ENCODE measurements at places on chromosomes 5 and 9.

DNA sequence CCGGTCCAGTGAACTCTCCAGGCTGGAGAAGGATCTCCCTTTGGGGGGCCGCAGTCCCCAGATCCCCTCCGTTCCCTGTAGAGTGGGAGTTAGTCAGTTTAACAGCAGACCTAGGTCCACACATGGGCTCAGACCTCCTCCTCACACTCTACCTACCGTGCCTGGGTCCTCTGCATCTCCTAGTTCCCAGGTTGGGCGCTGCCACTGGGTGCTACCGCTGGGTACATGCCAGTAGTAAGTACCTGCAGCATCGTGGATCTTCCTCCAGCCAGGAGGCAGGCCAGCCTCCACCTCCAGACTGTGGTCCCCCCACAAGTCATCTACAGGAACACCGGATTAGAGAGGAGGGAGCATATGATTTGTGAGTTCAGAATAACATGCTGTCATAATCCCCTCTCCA, 802 bp downstream of the APBB3 start:
- DNase-seq, result no peak

GRCh38 chr9:20524776-20525175, 97.5 kb downstream of the MLLT3 start:
- DNase-seq, result no peak

DNA sequence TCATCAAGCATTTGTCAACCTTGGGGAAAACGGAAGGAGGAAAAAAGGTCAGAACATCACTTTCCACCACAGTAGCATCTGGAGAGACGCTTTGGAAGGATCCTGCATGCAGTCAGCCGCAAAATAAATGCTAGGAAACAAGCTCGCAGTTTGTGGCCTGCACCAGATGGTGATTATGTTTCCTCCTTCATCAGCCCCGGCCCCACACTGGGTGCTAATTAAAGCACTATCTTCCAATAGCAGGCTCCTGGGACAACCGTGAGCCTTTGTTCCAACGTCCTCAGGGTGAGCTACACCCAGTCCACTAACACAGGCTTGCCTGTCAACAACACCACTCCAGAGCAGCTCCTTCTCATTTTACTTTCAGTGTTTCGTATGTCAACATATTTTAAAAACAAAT, 64.0 kb downstream of the RNF130 start:
- DNase-seq, result no peak

DNA sequence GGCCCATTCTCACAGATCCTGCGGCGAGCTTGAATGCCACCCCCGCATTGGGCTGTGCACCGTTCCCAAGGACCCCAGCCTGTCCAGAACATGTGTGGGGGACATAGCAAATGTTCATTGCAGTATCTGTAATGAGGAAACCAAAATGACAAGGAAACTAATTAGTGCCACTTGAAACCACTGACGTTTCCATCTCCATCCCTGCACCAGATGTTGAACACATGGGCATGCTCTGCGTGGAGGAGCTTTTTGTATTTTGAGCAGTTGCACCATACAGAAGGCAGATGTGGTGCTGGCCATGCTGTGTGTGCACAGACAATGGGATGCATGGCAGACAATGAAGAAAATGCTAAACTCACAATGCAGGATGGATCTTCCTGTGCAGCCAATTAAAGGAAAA, 437.7 kb downstream of the SEMA5A start:
- no peak for DNase-seq

DNA sequence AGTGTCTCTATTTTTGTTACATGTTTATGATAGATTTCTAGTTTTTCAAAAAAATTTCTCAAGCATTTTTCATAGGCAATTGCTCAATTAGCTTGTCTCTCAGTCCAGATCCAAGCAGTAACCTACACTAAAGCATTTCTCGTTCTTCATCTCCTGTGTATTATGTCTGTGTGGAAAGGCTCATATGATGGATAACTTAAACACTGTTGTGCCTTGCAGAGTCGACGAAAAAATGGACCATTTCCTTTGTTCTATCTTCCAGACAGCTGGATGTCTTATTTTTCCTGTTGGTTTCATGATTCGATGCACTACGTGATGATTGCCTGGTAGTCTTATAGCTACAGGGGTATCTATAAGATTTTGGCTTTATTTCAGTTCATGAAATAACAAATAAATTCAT, 347.8 kb downstream of the TRPM3 start:
- no peak for DNase-seq

DNA sequence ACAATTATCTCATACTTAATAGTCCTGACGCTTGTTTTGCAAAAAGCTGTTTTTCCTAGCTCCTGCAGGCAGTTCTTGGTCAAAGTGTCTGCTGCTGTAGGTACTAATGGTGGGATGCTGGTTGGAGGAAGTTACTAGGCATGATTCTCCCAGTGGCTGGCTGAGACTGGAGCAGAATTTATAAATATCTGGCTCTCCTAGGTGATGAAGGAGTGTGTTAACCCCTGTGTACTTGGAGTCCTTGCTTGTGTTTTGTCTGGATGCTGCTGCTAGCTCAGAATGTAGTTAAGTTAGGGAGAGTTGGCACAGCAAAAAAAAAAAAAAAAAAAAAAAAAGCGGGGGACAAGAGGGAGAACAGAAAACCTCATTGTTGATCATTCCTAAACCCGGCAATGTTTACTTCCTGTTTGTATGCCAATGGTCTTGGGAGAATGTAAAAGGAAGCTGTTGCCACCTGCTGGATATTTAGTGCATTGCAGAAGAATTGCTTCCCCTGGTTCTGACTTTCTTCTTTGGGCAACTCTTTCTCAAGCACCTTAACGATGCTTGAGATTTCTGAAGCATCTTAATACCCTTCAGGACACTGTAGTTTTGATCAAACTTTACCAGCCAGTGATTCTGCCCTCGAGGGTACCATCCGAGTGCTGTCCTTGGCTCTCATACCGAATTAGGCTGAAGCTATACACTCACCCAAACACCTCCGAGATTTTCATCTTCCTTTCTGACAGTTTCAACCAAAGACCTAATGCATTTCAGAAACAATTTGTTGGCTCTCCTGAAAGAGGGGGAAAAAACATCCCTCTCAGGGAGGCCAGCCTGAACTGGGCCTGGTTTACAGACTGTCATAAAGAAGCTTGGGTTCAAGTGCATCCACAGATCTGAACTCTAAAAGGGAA, 71.7 kb upstream of the WWC1 start:
- peak; percentile 25 for DNase-seq

GRCh38 chr9:21835121-21835520, 32.7 kb downstream of the MTAP start:
- no peak for DNase-seq

DNA sequence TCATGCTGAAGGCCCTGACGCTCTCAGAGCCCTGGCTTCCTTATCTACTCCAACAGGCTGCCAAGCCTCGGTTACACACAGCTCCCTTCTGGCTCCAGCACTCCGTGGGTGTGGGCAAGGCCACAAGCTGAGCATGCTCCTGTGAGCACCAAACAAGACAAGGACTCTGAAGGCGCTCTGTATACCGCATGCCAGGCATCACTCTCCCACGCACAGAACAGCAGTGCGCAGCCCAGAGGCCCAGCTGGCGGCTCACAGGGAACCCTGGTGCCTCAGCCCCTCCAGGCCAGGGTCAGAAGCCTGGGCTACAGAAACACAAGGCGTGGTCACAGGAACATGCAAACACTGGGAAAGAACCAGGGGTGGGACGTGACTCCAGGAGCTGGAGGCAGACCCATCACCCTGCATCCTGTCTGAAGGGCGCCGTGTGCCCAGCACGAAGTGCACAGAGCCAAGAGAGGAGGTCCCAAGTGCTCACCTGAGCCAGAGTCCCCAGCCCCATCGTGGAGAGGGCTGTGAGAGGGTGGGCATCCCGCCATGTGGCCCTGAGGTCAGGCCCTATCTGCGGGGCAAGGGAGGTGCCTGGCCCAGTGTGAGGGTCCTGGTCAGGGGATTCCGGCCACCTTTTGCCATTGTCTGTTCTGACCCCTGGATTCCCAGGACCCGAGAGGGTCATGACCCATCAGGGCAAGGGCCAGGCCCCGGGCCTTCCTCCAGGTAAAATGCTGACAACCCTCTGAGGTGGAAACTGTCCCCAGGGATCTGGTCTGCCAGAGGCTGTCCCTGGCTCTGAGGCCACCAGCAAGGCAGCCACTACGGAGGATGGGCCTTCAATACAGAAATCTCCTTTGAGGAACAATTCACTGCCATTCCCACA, 54.7 kb downstream of the COL23A1 start:
- DNase-seq, result no peak

GRCh38 chr9:76269789-76270188, 124.4 kb downstream of the RFK start:
- DNase-seq, result no peak

DNA sequence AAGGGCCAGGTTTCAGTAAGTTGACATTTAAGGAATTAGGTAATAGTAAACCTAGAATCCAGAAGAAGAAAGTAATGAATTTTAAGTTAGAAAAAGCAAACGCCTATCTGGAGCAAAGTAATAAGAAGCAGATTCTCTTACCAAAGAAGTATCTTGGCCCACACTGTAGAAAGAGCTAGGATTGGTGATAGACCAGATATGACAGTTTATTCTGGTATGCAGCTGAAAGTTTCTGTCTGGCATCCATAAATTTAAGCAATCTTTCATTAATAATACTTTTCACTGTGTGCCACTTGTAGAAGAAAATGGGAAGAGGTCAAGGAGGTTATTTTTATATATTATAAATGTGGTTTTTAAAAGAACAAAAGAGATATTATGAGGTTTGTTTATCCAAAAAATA, 3.0 kb downstream of the RECK start:
- DNase-seq, result no peak

DNA sequence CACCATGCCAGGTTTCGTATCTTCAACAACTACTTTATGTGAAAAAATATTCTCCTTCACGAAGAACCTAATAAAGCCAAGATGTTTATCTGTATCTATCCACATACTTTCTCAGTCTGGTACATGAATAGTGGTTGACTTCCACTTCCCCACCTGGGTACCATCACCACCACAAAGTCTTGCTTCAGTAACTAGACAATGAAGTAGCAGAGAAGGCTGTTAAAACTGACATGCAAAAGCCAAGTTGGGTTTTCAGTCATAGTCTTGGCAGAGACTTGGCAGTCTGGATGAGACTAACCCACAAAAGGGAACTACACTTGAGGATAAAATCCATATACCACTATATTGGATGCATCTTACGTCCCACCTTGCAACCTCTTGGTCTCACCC, 5.0 kb downstream of the P4HA2 start:
- DNase-seq, result no peak

GRCh38 chr9:124698265-124698664, 72.8 kb downstream of the NR6A1 start:
- DNase-seq, result no peak

DNA sequence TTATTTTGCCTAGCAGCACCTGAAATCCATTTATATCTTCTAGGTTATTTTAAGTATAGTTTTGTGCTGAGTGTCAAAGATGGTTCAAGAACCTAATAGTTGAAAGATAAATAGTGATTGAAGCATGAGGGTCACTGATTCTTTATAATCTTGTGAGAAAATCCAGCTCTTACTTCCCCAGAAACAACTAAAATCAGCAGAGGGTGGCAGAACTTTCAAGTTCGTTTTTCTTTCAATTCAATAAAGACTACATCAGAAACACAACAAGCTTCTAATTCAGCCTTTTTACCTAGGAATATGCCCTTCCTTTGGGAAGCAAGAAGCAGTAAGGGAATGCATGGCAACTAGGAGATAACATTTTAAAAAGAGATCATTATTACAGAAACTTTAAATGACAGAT, 202.6 kb downstream of the KIAA0825 start:
- no peak for DNase-seq

DNA sequence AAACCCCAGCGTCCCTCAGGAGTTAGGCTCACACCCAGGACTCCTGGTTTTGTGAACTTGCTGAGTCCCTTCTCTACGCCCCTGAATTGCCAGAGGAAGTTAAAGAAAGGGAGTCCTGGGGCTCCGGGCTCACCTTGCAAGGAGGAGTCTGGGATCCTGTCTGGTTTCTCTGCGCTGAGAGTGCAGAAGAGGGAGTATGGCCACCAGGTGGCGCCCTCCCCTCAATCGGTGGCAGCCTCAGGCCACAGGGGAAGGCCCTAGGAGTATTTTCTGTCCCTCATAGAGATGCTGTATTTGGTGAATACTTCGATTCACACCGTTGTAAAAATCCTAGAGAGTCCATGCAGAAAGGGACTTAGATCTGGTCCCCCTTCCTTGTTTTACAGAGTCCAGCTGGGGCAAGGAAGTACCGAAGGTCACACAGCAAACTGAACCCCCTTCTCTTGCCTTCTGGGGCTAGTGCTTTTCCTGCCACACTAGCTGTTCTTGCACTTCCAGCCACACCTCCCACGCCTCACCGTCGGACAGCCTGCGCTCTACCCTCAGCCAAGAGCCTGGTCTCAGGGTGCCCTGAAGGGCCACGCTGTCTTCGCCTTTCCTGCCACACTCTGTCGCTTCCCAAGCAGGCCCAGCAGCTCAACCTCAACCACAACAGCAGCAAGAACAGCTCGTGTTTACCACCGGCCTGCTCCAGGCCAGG, 10.2 kb downstream of the HAND1 start:
- peak; percentile 68 for DNase-seq

- DNase-seq, result no peak
These were observed 5.5 kb downstream of the SLC25A2 start for GRCh38 chr5:141298376-141298775.

DNA sequence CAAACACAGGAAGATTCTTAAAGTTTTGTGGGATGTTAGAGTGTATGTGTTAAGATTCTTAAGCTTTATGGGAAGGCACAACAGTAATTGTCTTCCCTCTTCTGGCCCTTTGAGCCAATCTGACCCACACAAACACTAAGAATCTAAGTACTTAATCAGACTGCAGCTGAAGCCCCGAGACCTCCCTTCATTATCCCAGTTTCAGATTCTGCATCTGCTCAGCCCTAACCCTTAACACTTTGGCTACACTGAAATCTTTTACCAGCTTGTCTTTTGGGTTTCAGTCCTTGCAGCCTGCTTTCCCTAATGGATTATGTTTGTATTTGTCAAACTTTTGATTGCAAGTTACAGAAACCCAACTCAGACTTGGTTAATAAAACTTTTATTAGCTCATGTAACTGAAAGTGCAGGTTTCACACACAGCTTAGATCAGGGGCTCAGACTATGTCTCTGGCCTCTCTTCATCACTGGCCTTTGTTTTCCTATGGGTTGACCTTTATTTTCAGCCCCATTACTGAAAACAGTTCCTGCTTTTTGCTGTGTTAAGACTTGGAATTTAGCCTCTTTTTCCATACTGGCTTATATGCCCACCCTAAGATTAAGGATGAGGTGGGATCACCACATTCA, 71.5 kb downstream of the COX7C start:
- no peak for DNase-seq

DNA sequence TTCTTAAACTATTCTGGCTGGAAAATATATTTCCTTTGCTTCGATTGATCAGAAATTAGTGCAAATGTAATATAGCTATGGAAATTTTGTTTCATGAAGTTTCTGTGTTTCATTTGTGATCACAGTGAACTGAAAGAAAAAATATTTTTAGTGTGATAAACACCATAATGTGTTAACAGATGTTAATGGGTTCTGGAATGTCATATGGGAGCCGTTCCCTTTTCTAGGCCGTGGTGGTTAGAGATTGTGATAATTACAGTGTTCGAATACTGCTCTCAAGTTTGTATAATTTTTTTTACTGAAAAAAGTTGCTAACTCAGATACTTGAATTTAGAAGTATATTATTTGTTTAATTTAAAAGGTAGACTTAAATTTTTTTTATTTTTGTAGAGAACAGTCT, 19.3 kb downstream of the GAPVD1 start:
- no peak for DNase-seq

- DNase-seq, result no peak
These were observed 116.6 kb upstream of the DPYSL3 start for GRCh38 chr5:147626464-147626863.

- no peak for DNase-seq
These were observed 35.6 kb downstream of the ROR2 start for GRCh38 chr9:91914404-91914803.

All from CD8-positive, alpha-beta memory T cell (primary cell).